ENCODE measurements at places on chromosomes 5 and 9. TPM values are rescaled to one million over a fixed set of nuclear protein-coding genes. Genes with fewer than 3 reads are reported as not detected.

GRCh38 chr5:95572016-95572415, 17.1 kb downstream of the ARSK start:
- H3K36me3 ChIP-seq: peaks cover 3% of the 10 kb centered on the region
- no peak overlapping the region for H3K4me3 ChIP-seq
- no peak overlapping the region for H3K27ac ChIP-seq
- no peaks in the 10 kb centered on the region for H3K27me3 ChIP-seq
- H3K4me1 ChIP-seq: no peaks in the 10 kb centered on the region
- DNase-seq: no peak

DNA sequence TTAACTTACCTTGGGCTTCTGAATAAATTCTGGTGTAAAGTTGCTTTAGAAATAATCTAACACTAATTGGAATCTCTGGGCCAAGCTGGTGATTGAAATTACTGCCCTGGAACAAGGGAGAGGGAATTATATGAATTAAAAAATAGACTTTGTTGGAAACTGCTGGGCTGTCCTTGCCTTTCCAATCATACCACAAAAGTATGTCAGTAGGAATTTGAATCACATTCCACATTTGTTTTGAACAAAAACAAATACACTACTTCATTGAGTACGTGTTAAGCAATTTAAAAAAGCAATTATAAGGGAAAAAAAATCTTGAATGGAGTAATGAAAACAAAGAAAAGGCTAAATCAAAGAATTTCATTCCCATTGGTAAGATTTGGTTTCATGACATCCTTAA, 102.5 kb upstream of the SREK1 start:
- peaks cover 33% of the 10 kb centered on the region for H3K36me3 ChIP-seq
- no peak overlapping the region for H3K4me3 ChIP-seq
- no peaks in the 10 kb centered on the region for H3K4me1 ChIP-seq

- no peaks in the 10 kb centered on the region for H3K36me3 ChIP-seq
- DNase-seq: peak; percentile 83
- peaks cover 5% of the 10 kb centered on the region for H3K4me1 ChIP-seq
- H3K27me3 ChIP-seq: no peaks in the 10 kb centered on the region
- peak overlapping the region; percentile 61 for H3K27ac ChIP-seq
Observed at GRCh38 chr5:130652176-130652575, 512.9 kb downstream of the HINT1 start.

DNA sequence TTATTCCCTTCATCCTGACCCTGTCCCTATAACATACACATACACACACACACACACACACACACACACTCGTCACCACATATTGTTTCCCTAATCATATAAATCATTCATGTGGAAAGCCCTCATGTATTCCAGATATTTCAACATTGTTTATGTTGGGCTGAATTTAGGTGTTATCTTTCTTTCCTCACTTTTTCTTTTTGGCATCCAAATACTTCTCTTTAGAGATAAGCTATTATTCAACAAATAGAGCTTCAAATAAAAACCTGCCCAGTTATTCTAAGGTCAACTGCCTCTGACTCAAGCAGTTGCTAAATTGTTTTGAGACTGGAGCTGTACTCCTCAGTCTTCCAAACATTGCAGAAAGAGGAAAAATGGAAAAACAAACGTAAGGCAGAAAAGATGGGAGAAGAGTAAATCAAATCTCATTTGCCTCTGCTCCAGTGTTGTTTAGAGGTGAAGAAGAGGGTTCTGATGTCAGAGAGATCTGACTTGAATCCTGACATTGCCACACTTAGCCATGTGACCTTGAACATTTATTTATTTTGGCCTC, 215.7 kb downstream of the GAS1 start:
- no peaks in the 10 kb centered on the region for H3K27me3 ChIP-seq
- peak; percentile 94 for DNase-seq
- peaks cover 27% of the 10 kb centered on the region for H3K4me1 ChIP-seq
- no peak overlapping the region for H3K4me3 ChIP-seq
- H3K36me3 ChIP-seq: no peaks in the 10 kb centered on the region

GRCh38 chr9:77402286-77402685, 225.0 kb downstream of the VPS13A start:
- DNase-seq: no peak
- no peaks in the 10 kb centered on the region for H3K36me3 ChIP-seq
- no peaks in the 10 kb centered on the region for H3K4me1 ChIP-seq
- no peaks in the 10 kb centered on the region for H3K27me3 ChIP-seq
- no peak overlapping the region for H3K4me3 ChIP-seq
- H3K27ac ChIP-seq: peak overlapping the region; percentile 22

- no peak overlapping the region for H3K27ac ChIP-seq
- H3K27me3 ChIP-seq: no peaks in the 10 kb centered on the region
- no peaks in the 10 kb centered on the region for H3K36me3 ChIP-seq
- H3K4me3 ChIP-seq: no peak overlapping the region
- DNase-seq: no peak
Observed at GRCh38 chr5:117463881-117464570, 889.4 kb upstream of the SEMA6A start.

DNA sequence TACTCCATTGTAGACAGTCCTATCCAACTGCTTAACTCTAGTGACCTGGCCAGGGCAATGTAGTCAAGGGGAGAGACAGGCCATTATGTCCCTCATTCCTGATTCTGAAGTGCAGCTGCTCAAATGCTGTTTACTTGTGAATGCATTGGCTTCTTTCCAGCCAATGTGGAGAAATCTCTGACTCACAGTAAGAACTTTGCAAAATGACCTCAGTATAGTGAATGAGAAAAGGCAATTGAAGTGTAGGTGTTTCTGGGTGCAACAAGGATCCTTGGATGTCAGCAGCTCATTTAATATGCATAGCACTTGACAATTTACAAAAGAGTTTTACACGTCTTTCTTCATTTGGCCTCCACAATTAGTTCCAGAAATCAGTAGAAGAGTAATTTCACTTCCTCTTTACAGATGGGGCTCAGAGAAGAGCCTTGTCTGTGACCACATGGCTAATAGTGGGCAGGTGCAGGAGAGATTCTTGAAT, 367.2 kb downstream of the OSTF1 start:
- DNase-seq: peak; percentile 5
- no peaks in the 10 kb centered on the region for H3K36me3 ChIP-seq
- no peak overlapping the region for H3K27ac ChIP-seq
- H3K4me3 ChIP-seq: no peak overlapping the region

DNA sequence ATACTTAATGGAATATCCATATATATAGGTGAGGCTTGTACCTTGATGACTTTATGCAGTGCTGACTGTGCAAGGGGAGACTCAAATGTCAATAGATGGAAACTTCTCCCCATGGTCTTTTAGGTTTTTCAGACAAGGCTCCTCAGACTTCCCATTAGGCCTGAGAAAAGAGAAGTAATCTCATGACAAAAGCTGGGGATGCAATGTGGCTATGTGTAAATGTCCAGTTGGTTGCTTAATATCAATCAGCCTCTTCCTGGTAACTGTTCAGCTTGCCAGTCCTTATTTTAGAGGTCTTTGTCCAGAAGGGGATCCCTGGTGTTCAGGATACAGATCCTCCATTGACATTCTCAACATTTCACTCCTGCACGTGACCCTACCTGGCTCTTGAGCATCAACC, 621.1 kb upstream of the CDH18 start:
- H3K4me1 ChIP-seq: no peaks in the 10 kb centered on the region
- no peak overlapping the region for H3K4me3 ChIP-seq
- DNase-seq: no peak
- H3K36me3 ChIP-seq: no peaks in the 10 kb centered on the region
- H3K27me3 ChIP-seq: no peaks in the 10 kb centered on the region
- H3K27ac ChIP-seq: no peak overlapping the region

DNA sequence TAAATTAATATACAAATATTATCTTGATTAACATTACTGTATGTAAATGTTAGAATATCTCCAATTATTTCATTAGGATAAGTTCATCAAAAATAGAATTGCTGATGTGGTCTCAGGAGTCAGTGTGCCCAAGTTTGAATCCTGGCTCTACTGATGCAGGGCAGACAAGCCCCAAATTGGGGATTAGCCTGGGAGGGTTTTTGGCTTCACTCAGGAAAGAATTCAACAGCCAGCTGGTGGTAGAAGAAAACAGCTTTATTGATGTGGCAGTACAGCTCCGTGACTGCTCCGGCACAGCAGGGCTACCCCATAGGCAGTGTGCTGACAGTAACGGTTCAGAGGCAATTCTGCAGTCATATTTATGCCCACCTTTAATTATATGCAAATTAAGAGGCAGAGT, 32.5 kb downstream of the COL27A1 start:
- H3K36me3 ChIP-seq: no peaks in the 10 kb centered on the region
- no peaks in the 10 kb centered on the region for H3K27me3 ChIP-seq

- no peaks in the 10 kb centered on the region for H3K27me3 ChIP-seq
- H3K36me3 ChIP-seq: no peaks in the 10 kb centered on the region
- DNase-seq: no peak
- H3K4me1 ChIP-seq: peaks cover 5% of the 10 kb centered on the region
- H3K4me3 ChIP-seq: no peak overlapping the region
Observed at GRCh38 chr5:8726383-8727036, 819.4 kb downstream of the SEMA5A start.

- H3K4me1 ChIP-seq: peaks cover 6% of the 10 kb centered on the region
- no peaks in the 10 kb centered on the region for H3K36me3 ChIP-seq
- H3K4me3 ChIP-seq: no peak overlapping the region
- peaks cover 8% of the 10 kb centered on the region for H3K27me3 ChIP-seq
Observed at GRCh38 chr9:81814794-81815464, 113.3 kb upstream of the SPATA31D4 start.

DNA sequence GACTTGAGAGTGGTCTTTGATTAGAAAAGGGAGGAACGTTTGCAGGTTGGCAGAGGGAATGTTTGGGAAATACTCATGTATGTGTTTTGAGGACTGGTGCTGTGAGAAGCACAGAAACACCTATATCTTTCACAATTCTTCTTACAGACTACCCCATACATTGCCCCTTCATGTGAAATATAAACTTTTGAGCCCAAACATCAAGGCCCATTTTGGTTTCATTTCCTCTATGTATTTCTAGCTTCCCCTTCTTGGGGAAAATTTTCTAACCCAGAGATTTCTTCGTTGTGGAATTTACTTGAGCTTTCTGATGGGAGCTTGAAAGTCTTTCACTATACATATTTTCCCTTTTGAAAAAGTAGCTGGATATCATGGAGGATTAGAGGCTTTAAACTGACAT, 67.6 kb downstream of the FYB1 start:
- H3K4me3 ChIP-seq: no peak overlapping the region
- H3K27me3 ChIP-seq: no peaks in the 10 kb centered on the region
- H3K36me3 ChIP-seq: no peaks in the 10 kb centered on the region
- H3K4me1 ChIP-seq: no peaks in the 10 kb centered on the region

GRCh38 chr5:167750586-167750985, 540.9 kb upstream of the WWC1 start:
- no peaks in the 10 kb centered on the region for H3K27me3 ChIP-seq
- H3K36me3 ChIP-seq: no peaks in the 10 kb centered on the region
- peak; percentile 44 for DNase-seq
- H3K4me1 ChIP-seq: peaks cover 7% of the 10 kb centered on the region
- no peak overlapping the region for H3K27ac ChIP-seq
- no peak overlapping the region for H3K4me3 ChIP-seq

- H3K27ac ChIP-seq: no peak overlapping the region
- peak; percentile 42 for DNase-seq
- no peaks in the 10 kb centered on the region for H3K36me3 ChIP-seq
- H3K27me3 ChIP-seq: no peaks in the 10 kb centered on the region
- H3K4me3 ChIP-seq: no peak overlapping the region
Observed at GRCh38 chr5:131538177-131538593, 96.8 kb downstream of the RAPGEF6 start.

DNA sequence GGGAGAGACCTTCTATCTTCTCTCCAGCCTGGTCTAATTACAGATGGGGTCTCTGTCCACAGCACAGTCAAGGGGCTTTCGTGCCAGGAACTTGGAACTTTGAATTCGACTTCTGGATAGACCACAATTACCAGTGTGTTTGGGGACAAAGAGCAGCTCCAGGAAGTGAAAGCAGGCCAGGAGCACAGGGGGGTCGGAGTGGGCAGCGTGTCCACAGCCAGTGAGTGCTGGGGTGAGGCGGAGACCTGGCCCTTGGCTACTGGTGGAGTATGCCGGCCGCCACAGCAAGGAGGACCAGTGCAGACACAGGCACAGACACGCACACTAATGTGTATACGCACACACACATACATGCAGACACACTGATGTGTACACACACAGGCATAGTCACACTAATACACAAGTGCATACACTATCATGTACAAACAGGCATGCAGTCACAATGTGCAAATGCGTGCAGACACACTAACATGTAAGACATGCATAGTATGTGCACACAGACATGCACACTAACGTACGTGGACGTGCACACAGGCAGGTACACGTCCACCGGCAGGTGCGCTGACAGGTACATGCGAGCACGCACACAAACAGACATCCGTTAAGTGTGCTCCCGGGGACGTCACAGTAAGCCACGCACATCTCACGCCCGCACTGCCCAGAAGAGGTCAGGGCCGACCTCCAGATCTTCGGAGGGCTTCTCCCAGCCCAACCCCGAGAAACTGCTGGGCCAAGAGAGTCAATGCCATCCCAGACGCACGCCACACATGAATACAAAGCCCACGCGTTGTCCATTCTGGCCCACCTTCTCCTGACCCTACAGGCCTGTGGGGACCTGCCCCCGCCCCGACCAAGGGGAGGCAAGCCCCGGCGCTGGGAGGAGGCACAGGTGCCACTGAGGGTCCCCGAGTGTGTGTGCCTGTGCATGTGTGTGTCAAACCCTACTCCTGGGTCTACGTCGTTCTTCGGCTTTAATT, 46.5 kb downstream of the NKD2 start:
- H3K27me3 ChIP-seq: no peaks in the 10 kb centered on the region
- H3K36me3 ChIP-seq: no peaks in the 10 kb centered on the region
- DNase-seq: no peak

SECISBP2 gene
- total RNA-seq: 19.0 TPM

DAPK1 gene
- 31.1 TPM for total RNA-seq

TEK gene
- total RNA-seq: 2.3 TPM

EXOSC2 gene
- total RNA-seq: 21.0 TPM

OR1L4 gene
- not detected for total RNA-seq

TRIM36 gene
- 4.4 TPM for total RNA-seq

STPG3 gene
- not detected for total RNA-seq

SMIM33 gene
- total RNA-seq: not detected

PRRX2 gene
- total RNA-seq: not detected

PRSS3 gene
- total RNA-seq: not detected

ORM1 gene
- not detected for total RNA-seq

TMOD1 gene
- total RNA-seq: 0.48 TPM

SHOC1 gene
- total RNA-seq: not detected

MRPL36 gene
- total RNA-seq: 72.2 TPM
